ENCODE measurements at places on chromosomes 16 and 17.

DNA sequence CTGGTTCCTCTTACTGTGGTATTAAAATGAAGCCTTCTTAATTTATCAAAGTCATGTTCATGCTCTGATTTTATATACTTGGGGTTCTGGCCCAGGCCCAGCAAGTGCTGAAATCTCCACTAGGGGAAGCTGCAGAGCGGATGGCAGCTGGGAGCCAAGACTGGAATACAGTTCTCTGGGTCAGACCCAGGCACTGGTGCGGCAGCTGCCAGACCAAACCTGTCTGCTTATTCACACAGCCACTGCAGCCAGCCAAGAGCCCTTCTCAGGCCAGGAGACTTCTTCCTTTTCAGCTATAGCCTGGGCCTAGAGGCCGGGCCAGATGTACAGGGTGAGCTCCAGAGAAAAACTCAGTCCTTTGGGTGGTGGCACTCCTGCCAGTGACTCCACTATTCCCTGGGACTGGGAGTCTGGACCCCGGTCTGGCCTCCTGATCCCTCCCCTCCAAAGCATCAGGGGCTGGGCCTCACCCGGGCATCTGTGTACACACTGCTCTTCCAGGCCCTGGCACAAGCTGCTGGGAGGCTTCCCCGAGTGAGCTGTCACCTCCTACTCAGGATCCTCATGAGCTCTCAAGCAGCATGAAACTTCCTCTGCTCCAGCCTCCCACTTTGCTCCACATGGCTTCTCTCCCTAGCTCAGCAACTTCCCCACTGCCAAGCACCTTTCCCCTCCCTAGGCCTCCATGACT is 24.4 kb downstream of the ATP6V0D1 start:
- DNase-seq: peak; percentile 9

GRCh38 chr16:73166947-73167550 is 119.1 kb upstream of the ZFHX3 start:
- no peak for DNase-seq

DNA sequence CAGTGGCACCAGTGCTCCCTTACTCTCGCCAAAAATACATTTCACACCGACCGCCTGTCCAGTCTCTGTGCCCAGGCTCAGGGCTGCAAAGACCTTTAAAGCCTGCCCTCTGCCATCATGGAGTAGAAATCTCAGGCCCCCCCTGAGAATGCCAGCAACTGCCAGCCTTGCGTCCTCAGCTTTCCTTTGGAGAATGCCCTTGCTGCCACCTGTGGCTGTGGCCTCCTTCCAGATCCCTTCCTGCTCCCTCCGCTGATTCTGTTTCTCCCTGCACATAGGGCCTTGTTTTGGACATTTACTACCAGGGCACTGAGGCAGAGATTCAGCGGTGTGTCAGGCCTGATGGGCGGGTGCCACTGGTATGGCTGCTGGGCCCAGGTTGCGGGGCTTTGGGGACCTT is 13.2 kb downstream of the FCSK start:
- no peak for DNase-seq

DNA sequence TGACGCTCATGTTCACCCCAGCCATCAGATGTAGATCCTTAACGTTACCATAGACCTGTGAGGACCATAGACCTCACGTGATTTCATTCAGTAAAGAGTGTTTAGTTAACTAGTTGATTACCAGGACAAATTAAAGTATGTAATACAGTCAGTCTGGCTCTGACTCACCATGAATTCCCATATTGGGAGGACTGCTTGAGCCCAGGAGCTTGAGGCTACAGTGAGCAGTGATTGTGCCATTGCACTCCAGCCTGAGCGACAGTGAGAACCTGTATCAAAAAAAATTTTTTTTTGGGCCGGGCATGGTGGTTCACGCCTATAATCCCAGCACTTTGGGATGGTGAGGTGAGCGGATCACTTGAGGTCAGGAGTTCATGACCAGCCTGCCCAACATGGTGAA is 13.5 kb upstream of the FA2H start:
- DNase-seq: no peak

GRCh38 chr17:61750656-61751055 is 112.7 kb downstream of the BRIP1 start:
- DNase-seq: no peak

DNA sequence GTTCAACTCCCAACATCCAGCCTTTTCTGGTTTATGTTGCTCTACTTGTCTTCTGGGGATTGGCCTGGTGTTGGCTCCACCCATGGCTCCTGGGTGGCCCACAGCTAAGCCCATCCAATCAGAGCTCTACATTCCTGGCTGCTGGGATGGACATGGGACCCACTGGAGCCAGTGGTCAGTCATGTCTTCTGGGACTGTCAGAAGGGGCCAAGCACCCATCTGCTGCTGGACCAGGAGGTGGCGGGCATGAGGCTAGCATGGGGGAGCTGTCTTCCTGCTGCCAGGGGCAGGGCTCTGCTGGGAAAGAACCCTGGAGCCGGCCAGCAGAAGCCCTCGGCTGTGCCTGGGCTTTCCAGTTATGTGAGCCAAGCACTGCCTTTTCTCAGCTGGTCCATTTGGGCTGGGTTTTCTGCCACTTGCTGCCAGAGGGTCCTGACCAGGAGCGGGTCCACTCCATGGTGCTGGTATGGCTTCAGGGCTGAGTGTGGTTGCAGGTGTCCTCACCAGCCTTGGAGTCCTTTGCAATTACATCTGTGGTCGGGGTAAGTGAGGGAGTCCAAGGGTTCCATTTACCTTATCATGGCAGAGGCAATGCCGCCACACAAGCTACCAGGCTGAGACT is 17.4 kb upstream of the ZNF469 start:
- DNase-seq: no peak

DNA sequence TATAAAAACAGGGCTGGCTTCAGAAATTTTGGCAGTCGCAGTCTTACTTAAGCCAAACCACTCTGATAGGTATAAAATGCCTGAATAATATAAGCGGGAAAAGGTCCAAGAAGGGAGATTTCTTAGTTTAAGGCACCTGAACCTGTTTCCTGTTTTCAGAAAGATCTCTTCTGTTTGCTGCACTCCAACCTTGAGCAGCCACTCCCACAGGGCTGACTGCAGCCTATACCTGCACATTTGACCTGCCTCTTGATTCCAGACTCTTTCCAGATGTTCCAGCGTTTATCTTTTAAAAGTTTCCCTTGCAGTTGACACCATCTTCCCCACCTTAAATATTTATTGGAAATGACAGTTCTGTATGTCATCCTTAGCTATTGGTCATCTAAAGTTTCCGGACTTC is 132.2 kb downstream of the SKAP1 start:
- DNase-seq: no peak

- no peak for DNase-seq
These were observed 47.7 kb downstream of the CDK12 start for GRCh38 chr17:39508987-39509386.

DNA sequence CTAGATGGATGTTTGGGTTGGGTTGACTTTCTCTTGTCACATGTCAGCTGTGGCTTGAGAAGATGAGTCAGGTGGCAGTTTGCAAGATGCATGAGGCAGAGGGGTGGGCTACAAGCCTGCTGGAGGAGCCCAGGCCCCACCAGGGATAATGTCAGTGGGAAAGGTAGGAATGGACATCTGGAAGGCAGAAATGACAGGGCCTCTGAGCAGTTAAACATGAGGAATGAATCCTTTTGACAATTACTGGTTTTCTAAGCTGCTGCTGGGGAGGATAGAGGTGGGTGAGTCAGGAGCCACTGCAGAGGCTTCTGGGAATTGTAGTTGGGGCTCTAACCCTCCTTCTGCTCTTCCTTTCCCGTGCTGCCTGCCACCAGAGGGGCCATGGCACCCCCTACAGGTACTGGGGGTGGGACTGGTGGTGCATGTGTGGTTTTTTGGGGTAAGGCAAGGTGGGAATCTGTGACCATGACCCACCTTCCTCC is 15.7 kb downstream of the SLC52A1 start:
- no peak for DNase-seq

DNA sequence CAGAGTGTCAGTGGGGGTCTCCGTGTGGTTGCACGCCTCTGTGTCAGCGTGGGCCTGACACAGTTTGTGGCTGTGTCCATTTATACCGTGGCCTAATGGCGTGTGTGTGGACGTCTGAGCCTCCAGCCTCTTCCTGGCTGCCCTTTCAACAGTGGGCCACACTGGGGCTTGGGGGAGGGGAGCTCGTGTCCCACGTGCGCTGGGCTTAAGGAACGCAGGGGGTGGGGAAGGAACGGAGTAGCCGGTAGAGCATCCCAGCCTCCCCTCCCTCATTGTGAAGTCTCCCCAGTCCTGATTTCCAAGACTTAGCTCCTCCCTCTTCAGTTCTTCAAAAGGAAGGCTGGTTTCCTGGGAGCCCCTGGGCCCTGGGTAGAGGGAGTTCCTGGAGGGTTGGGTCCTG is 9.5 kb upstream of the HES7 start:
- DNase-seq: no peak

DNA sequence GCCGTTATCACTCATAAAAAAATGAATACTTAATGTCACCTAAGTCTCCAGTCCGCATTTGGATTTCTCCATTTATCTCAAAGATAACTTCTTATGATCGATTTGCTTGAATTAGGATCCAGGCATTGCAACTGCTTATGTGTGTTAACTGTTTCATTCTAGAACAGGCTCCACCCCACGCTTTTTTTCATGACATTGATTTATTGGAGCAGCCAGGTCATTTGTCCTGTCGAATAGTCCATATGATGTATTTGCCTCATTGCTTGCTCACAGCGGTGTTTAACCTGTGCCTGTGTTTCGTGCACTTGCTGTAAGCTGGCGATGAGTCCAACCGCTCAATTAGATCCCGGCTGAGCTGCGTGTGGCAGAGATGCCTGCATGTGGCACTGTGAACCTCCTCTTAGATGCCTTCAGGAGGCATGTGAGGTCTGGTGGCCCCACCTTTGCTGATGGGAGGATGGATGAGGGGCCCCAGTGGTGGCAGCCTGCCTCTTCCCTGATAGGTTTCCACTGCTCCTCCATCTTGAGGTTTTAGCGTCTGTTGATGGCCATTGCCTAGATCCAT is 16.4 kb downstream of the DHX38 start:
- no peak for DNase-seq

GRCh38 chr17:75390982-75391381 is 14.5 kb downstream of the GRB2 start:
- no peak for DNase-seq

- DNase-seq: no peak
These were observed 32.1 kb downstream of the NTN1 start for GRCh38 chr17:9053406-9053805.

GRCh38 chr16:29760567-29761279 is 14.9 kb upstream of the C16orf54 start:
- DNase-seq: no peak

DNA sequence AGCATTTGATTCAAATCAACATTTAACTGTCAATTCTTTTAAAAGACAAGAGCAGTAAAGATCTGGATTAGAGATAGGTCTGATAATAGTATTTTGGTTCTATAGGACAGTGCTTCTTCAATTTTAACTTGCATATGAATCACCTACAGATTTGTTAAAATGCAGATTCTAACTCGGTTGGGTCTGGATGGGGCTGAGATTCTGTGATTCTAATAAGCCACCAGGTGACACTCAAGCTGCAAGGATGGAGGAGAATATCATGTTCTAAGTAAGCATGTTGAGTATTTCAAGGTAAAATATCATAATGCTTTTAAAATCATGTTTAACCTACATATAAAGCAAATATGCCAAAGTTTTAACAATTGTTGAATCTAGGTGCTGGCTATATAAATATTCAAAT is 15.8 kb downstream of the TSPOAP1 start:
- DNase-seq: no peak

GRCh38 chr16:79656553-79657115 is 56.1 kb upstream of the MAF start:
- DNase-seq: peak; percentile 39

All from SHP77 treated with DMSO at 0.1 percent for 48 hours (cell line).